Cardiac muscle cell (in vitro differentiated cells and primary cell): ENCODE measurements at places on chromosomes 1 and 21. TPM values are rescaled to one million over a fixed set of nuclear protein-coding genes. Genes with fewer than 3 reads are reported as not detected.

- no peak for DNase-seq
Measured at GRCh38 chr1:58390091-58390490, 156.4 kb downstream of the OMA1 start.

The L1TD1 gene
- 0.37 TPM in 1 of 2 replicates, not detected in the other for polyA plus RNA-seq

The HLCS gene
- 12.4 and 17.8 TPM in 2 replicates for polyA plus RNA-seq

- DNase-seq, result no peak
Measured at GRCh38 chr1:5473268-5473667, 519.0 kb downstream of the NPHP4 start.

The GJB4 gene
- polyA plus RNA-seq, result not detected in 2 replicates

The KIF26B gene
- polyA plus RNA-seq, result 58.9 and 60.7 TPM in 2 replicates

DNA sequence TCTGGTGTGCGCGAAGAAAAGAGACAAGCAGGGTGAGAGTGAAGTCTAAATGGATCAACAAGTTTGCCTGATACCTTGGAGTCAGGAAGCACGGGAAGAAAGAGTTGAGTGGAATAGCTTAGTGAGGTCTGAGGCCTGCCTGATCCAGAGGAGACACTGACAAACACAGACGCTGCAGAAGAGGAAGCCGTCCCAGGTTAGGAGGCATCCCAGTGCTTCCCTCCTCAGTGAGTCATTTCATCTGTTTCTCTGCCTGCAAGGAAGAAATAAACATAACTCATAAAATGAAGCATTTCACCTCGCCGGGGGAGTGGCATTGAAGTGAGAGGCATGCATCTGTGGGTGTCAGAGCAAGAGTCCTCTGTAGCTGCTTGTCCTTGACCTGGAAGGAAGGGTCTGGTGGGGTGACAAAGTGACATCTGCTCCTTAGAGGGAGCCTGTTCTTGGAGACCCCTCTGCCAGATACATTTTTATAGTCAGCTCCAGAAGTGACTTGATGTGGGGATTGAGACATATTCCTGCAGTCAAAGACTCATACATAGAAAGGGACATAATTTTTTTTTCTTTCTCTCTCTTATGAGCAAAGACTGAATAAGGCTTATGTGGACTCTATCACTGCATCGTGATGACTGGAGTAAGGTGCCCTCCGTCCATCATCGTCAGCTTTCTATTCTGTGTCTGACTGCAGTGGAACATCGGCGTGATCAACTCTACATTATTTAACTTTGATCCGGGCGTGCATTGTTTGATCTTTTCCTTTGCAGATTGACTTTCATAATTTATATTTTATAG, 256.7 kb downstream of the KIF26B start:
- DNase-seq, result no peak

GRCh38 chr1:17437580-17438317, 1.7 kb downstream of the RCC2 start:
- DNase-seq, result peak; percentile 78

The DNASE2B gene
- not detected in 2 replicates for polyA plus RNA-seq

The ALX3 gene
- polyA plus RNA-seq, result not detected in 2 replicates

DNA sequence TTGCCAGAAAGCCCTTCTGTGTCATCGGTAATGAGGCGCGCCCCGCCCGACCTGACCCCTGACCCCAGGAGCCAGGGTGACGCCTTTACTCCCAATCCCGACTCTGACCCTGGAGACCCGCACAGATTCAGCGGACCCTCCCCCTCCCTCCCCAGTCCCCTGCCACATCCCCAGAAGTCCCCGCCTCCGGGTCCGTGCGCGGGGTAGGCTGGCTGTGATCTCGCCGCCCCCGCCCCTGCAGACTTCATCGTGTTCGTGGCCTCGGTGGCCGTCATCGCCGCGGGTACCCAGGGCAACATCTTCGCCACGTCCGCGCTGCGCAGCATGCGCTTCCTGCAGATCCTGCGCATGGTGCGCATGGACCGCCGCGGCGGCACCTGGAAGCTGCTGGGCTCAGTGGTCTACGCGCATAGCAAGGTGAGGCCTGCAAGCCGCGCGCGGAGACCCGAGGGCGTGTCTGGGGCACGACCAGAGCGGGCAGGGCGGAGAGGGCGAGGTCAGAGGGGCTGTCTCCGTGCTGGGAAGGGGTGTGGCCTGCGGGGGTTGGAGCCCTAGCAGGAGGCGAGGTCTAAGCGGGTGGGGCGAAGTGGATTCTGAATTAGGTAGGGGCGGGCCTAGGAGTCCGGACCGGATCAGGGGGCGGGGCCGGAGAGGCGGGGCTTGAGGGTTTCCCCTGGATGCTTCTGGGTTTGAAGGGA, 34.8 kb downstream of the KCNQ4 start:
- DNase-seq, result peak; percentile 50

The RXRG gene
- polyA plus RNA-seq, result 296 and 429 TPM in 2 replicates

DNA sequence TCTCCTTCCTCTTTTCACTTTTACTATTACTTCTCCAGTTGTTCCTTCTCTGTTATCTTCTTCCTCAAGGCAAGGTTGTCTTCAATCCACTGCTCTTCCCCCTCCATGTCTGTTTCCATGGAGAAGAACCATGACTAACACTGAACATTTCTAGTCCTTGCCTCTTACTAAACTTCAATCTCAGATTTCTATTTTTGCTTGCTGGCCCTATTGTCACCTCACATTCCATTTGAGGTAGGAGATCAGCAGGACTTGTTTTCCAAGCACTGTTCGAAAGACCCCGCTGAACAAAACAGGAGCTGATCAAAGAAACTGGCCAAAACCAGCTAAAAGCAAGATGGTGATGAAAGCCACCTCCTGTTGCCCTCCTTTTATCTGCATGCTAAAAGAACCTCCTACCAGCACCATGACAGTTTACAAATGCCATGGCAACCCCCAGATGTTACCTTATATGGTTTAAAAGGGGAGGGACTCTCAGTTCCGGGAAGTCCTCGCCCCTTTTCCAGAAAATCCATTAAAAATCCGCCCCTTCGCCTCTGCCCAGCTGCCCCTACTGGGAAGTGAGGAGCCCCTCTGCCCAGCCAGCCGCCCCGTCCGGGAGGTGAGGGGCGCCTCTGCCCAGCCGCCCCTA, 22.6 kb downstream of the GON4L start:
- peak; percentile 1 for DNase-seq
